ENCODE measurements at places on chromosomes 1 and 21.

DNA sequence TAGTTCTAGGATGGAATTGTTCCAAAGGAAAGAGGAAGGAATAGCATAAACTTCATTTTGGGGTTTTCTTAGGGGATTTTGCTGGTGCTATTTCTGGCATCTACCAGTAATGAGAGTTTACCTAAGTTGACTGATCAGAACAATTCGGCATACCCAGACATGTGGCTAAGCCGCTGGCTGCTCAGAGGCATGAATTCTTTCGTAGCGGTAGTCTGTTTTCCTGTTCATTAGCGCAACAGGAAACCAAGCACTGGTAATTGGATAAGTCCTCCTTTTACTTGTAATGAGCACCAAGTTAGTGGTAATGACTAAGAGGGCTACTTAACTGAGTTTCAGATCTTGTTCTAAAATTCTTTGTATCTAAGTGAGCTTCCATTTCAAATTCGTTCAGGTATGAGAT is 38.6 kb downstream of the C21orf91 start:
- DNase-seq, result no peak

DNA sequence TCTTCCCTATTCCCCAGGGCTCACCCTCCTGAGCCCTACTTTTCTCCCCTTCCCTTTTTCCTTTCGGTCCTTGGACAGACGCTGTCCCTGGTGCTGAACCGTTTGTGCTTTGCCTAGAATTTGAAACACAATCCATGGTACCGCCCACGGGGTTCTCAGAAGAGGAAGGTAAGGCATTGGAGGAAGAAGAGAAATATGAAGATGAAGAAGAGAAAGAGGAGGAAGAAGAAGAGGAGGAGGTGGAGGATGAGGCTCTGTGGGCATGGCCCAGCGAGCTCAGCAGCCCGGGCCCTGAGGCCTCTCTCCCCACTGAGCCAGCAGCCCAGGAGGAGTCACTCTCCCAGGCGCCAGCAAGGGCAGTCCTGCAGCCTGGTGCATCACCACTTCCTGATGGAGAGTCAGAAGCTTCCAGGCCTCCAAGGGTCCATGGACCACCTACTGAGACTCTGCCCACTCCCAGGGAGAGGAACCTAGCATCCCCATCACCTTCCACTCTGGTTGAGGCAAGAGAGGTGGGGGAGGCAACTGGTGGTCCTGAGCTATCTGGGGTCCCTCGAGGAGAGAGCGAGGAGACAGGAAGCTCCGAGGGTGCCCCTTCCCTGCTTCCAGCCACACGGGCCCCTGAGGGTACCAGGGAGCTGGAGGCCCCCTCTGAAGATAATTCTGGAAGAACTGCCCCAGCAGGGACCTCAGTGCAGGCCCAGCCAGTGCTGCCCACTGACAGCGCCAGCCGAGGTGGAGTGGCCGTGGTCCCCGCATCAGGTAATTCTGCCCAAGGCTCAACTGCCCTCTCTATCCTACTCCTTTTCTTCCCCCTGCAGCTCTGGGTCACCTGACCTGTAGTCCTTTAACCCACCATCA is 10.4 kb downstream of the BCAN start:
- no peak for DNase-seq

DNA sequence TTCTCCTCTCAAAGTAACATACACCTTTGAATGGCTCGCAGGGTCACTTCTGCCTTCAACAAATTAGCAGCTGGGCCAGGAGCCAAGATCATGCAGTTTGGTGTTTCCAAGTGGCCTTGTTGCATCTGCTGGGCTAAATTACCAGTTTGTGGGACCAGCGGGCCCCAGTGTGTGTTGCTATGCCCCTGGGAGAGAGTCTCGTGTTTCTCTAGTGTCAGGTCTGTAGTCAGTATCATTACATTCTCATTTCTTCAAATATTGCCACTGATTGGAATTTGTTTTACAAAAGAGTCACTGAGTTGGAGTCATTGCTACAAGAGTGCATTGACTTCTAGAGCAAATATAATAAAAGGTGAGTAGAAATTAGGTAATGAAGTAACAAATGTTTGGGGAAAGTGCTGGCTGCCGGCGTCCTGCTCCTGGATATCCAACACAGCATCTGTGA is 35.5 kb downstream of the RHOU start:
- no peak for DNase-seq

GRCh38 chr1:10673109-10673711 is 123.2 kb downstream of the CASZ1 start:
- DNase-seq, result no peak

DNA sequence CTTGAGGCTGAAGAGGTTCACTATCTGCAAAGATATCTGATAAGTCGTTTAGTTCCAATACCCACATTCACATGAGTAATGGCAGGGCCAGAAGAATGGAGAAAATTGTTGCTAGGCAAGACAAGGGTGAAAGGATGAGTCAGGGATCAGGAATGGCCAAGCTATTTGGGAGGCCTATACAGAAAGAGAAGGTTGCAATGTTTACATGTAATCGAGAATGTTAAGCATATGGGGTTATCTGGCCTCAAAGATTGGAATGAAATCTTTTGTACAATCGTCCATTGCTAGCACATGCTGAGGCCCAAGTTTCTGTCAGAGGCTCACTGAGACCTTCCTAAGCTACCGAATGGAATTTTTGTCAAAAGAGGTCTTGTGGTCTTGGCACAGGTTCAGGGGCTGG is 299.9 kb upstream of the PLD5 start:
- DNase-seq, result peak; percentile 8

- DNase-seq, result no peak
Observed at GRCh38 chr1:110903853-110904500, 31.0 kb downstream of the CD53 start.

- no peak for DNase-seq
Observed at GRCh38 chr21:44969066-44969670, 29.3 kb downstream of the SLX9 start.
